ENCODE measurements at places on chromosomes 11 and 22.

DNA sequence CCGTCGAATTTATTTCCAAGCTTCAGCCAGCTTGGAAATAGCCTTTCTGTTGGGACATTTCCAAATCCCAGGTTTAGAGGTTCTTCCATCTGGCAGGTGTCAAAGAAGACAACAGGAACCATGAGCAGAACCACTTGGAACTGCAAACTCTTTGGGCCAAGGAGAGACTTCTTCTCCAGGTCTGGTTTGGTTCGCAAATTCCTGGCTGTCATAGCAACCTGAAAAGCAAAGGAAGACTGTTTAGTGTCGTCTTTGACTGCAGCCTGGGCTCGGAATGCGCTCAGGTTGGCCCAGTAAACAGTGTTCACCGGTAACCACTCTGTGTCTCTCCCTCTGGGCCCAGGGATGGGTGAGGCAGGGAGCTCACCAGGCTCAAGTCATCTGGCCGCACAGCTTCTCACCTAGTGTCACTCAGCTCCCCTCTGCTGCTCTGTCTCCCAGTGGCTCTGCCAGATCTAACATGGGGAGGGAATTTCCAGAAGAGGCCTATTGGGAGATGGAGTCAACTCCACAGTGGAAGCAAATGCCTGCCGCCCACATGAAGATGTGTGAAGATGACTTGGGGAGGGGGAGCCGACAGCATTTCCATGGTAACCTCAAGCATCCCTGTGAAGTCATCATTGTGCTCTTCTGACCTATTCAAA lies 11.9 kb upstream of the CLMP start:
- DNase-seq: no peak

DNA sequence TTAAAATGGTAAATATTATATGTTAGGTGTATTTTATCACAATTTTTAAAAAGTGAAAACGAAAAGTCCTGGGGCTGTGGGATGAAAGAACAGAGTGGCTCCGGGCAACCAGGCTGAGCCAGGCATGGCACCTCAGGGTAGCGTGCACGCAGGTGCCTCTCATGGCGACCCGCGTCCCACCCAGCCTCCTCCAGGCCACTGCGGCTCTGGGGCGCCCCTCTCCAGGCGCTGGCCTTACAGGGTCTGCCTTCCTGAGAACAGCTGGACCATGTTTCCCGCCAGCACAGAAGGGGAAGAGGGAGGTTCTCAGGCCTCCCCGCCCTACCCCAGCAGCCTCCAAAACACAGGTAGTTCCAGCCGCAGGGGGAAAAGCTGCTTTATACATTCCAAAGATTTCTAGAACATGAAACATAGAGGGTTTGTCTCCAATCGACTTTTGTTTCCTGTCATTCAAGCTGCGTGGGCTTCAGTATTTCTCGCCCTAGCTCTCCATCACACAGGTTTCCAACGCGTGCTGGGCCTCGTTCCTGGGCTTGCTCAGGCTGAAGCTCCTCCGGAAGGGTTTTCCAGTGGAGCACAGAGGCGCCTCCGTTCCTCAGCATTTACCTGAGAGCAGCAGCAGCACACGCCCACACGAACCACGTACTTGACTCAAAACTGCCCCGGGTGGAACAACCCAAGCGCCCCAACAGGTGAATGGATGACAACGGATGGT lies 10.5 kb downstream of the EHD1 start:
- no peak for DNase-seq

GRCh38 chr11:123407130-123407995 lies 22.7 kb upstream of the GRAMD1B start:
- DNase-seq: no peak

- peak; percentile 17 for DNase-seq
Observed at GRCh38 chr22:40218152-40218551, 40.4 kb downstream of the TNRC6B start.

- peak; percentile 87 for DNase-seq
Observed at GRCh38 chr22:49962012-49962750, 1.6 kb downstream of the PIM3 start.

- DNase-seq: no peak
Observed at GRCh38 chr11:78432956-78433355, 15.3 kb upstream of the GAB2 start.

- DNase-seq: no peak
Observed at GRCh38 chr22:43817402-43817801, 5.3 kb upstream of the EFCAB6 start.

GRCh38 chr11:78354408-78355308 lies 63.0 kb downstream of the GAB2 start:
- DNase-seq: no peak

DNA sequence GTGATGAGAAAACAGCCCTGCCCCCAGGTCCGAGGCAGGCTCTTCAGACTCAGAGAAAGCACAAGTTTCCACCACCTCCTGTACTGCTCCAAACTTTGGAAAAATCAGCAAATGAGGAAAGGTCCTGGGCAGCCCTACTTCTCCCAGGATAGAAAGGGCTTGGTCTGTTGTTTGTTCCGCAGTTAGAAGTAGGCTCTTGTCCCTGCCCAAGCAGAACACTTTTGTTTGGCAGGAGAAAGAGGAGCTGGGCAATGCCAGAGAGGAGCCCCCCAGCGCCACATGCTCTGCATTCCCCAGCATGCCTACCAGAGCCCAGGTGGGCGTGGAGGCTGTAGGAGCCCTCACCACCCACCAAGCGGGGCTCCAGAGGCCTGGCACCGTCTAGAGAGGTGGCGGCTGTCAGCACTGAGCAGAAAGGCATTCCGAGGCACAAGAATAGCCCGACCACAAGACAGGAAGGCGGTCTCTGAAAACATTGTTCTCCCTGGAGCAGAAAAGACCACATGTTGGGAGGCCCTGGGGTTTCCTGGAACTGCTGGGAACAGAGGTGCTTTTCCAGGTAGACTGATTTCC lies 90.3 kb upstream of the CD82 start:
- no peak for DNase-seq

GRCh38 chr22:27540656-27541396 lies 260.7 kb downstream of the MN1 start:
- no peak for DNase-seq

DNA sequence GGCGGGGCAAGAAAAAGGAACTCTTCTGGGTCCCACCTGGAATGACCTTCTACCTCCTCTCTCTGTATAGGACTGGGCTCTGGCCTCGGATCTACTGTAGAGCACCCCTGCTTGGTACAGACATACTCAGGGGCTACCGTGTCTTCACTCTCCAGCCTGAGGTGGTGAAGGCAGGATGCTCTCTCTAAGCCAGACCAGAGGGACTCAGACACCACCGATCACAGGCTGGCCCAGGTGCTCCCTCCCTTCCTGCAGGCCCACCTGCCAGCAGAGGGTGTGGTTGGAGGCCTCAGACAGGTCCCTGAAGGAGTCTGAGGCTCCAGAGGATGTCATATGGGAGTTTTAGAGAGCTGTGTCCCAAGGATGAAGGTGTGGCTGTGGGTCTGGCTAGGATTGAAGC lies 4.1 kb downstream of the NHERF4 start:
- DNase-seq: no peak

DNA sequence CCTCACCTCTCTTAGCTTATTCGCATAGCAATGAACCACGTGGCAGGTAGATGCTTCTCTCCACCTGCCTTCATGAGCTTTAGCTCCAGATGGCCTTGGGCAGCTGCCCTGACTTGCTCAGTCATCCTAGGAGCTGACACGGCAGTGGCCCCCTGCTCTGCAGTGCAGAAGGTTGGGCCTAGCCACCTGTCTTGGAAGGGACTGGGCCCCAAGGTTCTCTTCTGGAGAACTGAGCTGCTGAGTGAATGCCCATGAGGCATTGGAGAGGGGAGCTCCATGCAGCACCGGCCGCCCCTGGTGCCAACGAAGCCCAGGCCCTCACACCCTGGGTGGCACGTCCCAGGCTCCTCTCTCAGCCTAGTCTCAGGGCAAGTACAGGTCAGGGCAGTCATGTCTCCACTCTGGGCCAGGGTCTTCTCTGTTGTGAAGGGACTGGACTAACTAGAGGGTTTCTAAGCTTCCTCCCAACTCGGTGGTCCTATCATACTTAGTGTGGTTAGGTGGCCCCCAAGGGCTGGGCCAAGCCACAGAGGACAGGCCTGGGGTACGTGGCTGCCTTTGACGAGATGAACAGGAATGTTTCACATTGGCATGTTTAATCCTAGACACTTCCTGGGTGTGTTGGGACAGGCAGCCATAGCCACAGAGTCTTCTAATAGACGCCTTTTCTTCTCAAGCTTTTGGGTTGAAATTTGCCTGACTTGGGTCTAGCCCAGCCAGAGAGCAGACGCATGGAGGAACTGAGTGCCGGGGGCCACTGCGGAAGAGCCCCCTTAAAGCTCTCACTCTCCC lies 47.9 kb downstream of the ALX4 start:
- no peak for DNase-seq

DNA sequence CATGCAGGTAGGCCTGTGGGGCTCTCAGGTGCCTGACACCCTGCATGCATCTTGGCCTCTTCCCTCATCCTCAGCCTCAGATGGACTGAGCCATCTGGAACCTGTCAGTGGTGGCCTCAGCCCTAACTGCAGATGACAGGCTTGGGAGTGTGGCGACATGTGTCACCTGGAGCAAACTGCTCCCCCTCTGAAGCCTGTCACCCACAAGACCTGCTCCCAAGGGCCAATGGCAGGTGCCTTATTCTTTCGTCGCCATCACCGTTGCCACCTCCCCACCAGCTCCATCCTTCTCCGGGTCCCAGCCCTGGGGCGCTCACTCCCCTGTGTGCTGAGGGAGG lies 3.6 kb upstream of the SEPTIN5 start:
- DNase-seq: no peak

- no peak for DNase-seq
Observed at GRCh38 chr11:43547430-43547831, 133.1 kb upstream of the HSD17B12 start.

- DNase-seq: peak; percentile 41
Observed at GRCh38 chr22:48091656-48092223, 1329.3 kb downstream of the TBC1D22A start.

DNA sequence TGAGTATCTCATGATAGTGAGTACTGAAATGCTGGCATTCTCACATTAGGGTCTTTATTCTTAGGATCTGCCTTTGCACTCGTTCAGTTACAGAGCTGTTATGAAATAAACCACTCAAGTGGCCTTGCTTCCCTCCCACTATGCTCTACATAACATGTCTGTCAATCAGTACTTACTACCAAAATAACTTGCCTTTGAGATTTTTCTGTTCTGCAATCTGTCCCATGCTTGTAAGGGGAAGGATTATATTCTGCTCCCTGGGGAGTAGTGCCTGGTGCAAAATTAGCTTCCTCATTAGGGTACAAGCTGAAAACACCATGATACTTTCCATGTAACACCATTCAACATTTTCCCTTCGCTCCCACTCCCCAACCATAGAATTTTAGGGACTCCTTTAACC lies 1.9 kb upstream of the GRAP2 start:
- no peak for DNase-seq

DNA sequence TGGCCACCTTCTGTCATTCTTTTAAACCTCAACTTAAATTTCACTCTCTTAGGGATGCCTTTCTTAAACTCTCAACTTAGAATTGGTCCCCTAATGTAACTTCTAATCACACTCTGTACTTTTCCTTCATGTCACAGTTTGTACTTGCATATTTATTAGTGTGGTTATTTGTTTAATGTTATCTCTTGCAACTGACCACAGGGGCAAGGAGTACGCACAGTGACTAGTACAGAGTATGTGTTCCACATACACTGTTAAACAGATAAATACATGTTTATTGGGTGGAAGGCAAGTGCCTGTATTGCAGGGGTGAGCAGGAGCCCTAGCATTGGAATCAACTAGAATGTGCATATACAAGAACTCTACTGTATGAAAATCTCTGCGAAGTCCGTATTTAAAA lies 554.0 kb downstream of the INSC start:
- DNase-seq: no peak

- DNase-seq: no peak
Observed at GRCh38 chr11:61769169-61769920, 16.9 kb downstream of the MYRF start.

DNA sequence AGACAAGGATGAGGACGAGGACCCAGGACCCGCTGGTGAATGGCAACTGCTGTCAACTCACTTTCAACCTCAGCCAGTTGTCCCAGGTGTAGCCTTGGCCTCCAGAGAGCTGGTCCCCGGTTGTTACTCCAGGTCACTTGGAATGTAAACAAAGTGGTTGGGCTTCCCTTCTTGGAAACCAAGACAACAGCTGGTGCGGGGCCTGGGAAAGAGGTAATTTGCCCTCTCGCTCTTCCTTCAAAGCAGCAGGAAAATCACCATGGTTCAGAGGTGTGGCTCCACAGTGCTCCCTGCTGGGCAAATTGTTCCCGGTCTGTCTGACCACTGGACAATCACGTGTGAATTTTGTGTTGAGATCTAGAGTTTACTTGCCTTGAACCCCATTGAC lies 15.0 kb downstream of the SLC1A2 start:
- DNase-seq: no peak

DNA sequence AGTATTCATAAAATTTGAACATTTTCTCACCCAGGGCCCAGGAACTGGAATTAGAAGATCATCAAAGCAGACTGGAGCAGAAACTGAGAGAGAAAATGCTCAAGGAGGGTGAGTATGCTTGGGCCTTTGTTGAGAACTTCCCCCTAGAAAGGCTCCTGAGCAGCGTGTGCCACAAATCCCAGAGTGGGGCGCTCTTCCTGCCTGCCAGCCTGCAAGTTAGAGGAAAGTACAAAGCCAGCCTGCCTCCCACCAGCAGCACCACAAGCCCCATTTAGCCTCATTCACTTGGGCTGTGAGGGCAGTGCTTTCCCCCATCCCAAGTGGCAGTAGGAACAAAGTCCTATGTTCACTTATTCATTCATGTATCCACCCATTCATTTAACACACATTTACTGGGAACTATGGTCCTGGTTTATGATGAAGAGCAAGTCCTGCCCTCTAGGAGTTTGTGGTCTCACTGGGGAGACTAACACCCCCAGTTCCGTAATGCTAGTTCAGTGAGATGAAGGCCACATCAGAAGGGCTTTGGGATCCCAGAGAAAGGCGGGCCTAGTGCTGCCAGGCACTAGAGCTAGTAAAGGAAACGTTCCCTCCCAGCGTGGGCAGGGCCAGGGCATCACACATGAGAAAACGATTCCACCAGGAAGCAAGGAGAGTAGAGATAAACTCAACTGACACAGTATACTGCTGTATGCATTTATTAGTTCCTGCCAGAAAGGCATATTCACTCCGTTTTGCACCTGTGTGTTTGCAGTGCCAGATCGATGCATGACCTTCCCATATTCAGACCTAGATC lies 22.4 kb upstream of the PARVA start:
- no peak for DNase-seq

GRCh38 chr11:23097891-23098290 lies 237.6 kb upstream of the CCDC179 start:
- DNase-seq: no peak

- no peak for DNase-seq
Observed at GRCh38 chr11:2892967-2893528, 7.5 kb upstream of the CDKN1C start.

DNA sequence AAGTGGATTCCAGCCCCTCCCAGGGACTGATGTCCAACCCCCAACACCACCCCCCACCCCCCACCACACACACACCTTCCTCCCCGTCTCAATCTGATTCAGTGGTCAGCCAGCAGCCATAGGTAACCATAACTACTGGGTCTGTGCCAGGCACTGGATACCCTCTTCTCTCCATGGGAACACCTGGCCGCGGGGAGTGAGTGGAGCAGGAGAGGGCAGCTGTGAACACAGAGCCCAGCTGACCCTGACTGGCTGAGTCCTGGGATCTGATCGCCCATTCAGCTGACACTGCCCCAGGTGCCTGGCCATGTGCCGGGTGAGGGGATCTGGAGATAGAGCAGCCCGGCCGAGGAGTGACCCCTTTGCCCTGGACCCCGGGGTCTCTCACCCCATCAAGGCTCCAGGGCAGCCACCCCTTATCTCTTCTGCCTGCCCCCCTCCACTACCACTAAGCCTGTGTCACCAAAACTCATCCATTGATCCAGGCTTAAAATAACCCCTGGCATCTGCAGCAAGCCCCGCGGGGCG lies 2.6 kb upstream of the SHISA8 start:
- DNase-seq: no peak

- DNase-seq: no peak
Observed at GRCh38 chr11:11027288-11027687, 169.4 kb upstream of the ZBED5 start.
